ENCODE measurements at places on chromosomes 4 and X. TPM values are rescaled to one million over a fixed set of nuclear protein-coding genes. Genes with fewer than 3 reads are reported as not detected.

Gene PPAT
- 32.2 TPM for total RNA-seq

GRCh38 chr4:15901998-15902397 is 36.5 kb downstream of the FGFBP1 start:
- DNase-seq: no peak

Gene CXCR3
- total RNA-seq: not detected

DNA sequence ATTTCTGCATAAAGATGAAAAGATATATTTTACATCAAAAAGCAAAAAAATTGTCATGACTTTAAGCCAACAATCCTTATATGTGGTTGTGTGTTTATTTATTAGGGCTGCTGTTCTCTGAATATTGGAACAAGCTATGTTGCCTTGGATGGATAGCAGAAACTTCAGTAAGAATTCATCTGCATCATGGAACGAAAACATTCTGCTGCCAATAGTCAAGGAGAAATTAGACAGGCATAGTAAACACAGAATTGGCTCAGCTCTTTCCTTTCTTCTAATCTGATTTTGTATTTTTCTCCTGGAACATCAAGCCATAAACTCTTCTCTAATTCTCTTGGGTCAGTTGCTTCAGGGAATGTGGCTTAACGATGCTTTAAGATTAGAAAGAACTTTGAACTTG is 1257.0 kb downstream of the NLGN4X start:
- no peak for DNase-seq

DNA sequence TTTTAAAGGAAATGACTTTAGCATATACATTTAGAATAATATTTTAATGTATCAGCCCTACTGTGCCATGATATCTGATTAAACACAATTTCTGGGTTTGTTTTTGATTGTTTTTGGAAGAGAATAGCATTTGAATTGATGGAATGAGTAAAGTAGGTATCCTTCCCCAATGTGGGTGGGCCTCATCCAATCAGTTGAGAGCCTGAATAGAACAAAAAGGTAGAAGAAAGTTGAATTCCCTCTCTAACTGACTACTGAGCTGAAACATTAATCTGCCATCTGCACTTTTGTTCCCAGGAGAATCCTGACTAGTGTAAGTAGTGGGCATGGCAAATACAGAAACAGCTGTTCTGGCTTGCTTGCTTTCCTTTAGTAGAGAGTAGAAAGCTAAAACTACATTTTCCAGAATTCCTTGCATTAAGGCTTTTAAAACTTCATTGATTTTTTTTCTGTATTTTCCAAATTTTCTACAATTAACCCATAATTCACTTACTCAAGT is 9.7 kb upstream of the SEC24D start:
- DNase-seq: no peak

Gene PRKG2
- total RNA-seq: 2.0 TPM
